Non-pigmented ciliary epithelial cell (primary cell): ENCODE measurements at places on chromosomes 4 and X.

DNA sequence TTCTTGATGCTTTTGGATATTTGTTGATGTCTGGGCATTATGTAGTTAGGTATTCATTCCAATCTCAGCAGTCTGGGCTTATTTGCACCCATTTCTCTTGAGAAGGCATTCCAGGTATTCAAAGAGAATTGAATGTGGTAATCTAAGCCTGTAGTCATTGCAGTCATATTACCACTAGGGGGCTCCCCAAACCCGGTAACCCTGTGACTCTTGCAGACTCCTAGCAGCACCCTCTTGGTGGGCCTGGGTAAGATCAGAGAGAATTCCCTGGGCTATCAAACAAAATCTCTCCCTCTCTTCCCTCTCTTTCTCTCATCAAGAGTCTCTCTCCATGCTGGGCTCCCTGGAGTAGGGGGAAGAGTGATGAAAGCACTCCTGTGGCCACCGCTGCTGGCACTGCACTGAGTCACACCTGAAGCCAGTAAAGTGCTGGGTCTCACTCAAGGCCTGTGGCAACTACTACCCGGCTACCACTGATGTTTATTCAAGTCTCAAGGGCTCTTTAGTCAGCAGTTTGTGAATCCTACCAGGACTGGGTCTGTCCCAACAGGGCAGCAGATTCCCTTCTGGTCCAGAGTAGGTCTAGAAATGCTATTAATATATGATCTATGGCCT is 187.7 kb upstream of the NUDT10 start:
- DNase-seq = peak; percentile 5

DNA sequence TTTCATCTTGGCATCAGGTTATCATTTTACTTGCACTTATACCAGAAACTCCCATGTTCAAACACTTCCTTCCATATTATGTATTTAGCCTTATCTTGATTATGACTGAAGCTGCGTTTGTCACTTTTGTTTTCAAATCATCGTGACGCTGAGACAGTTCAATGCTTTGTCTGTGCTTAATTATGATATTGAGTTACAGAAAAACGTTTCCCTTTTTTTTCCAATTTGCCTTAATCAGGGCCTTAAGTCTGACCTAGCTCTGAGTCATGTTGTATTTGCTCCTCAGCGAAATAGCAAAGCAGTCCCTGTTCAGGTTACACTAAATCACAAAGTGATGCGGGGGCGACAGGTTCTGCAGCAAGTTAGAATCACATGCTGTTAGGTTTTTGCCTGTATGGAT is 254.7 kb downstream of the AFF2 start:
- no peak for DNase-seq

DNA sequence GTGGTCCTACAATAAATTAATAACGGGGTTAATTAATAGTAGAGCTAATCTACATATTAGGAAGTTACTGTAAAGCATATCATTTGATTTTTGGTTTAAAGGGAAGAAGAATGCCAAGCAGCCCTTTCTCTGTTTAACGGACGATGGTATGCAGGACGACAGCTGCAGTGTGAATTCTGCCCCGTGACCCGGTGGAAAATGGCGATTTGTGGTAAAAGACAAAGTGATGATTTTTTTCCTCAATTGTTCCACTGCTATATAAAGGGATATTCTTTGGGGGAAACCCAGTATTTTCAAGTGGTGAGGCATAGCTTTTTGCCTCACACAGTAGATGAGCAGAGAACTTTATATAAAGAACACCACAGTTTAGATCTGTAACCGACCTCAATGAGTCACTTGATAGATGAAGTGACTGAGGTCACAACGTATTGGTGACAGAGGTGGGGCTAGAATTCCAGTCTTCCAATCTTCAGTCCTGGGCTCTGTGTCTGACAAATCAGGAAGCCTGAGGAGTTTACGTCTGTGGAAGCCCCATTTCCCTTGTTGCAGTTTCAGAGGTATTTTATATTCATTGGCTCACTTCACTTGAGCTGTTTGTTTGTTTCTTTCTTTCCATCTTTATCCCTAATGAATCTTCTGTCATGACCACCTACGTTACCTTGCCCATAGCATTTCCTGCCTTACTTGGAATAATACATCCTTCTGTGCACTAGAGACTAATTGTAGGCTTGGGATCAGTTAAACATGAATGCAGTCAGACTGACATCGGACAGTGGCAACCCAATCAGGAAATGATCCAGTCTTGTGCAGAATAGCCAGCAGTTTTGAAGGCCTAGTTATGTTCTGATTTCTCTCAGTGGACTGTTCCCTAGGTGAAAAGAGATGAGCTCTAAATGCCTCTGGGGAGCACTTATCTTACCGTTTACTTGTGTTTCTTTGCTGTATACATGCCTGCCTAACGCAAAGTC is 30.1 kb downstream of the ZRSR2 start:
- no peak for DNase-seq

GRCh38 chrX:53047228-53047627 is 1.4 kb upstream of the GPR173 start:
- no peak for DNase-seq

- peak; percentile 23 for DNase-seq
Observed at GRCh38 chr4:3044870-3045819, 29.2 kb downstream of the HTT-AS start.

GRCh38 chr4:155604718-155605626 is 61.7 kb upstream of the GUCY1A1 start:
- DNase-seq = peak; percentile 79

GRCh38 chr4:43391069-43391468 is 498.6 kb downstream of the GRXCR1 start:
- DNase-seq = no peak

DNA sequence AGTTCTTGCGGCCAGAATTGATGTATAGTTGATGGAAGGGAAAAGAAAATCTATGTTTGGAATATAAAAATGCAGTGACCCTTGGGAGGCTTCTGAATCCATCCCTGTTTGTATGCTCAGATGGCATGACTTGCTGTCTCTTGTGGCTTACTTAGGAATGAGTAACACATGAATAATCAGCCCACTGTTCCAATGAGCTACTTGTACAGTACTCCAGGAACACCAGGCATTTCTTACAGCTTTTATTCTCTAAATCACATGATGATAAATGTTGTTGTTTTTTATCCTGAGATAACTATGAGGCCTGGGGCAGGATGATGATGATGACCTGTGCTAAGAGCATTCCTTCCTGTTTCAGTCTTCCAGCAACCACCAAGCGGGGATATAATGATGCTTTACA is 18.9 kb downstream of the TMPRSS11E start:
- DNase-seq = peak; percentile 78

GRCh38 chr4:181017038-181017437 is 1226.2 kb upstream of the TENM3 start:
- no peak for DNase-seq

GRCh38 chrX:71541210-71542022 is 8.5 kb downstream of the OGT start:
- DNase-seq = no peak

DNA sequence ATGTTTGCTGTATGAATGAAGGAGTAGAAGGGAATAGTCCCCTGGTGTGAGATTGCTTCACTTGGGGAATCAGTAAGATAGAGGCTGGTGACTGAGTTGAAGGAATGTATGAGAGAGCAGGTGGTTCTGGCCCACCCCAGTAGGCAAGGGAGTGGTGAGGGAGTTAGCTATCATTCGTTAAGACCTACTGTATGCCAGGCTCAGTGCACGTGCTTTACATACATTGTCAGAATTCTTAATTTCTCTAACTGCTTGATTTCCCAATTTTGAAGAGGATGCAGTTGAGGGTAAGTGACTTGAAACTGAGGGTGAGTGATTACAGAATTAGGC is 700 bp downstream of the VMA21 start:
- no peak for DNase-seq

- no peak for DNase-seq
Observed at GRCh38 chrX:145532176-145532780, 285.0 kb downstream of the SPANXN1 start.
